ENCODE measurements at places on chromosomes 2 and 18.
A peak's percentile ranks its signal among the peaks of the same experiment; 100 is the strongest.

DNA sequence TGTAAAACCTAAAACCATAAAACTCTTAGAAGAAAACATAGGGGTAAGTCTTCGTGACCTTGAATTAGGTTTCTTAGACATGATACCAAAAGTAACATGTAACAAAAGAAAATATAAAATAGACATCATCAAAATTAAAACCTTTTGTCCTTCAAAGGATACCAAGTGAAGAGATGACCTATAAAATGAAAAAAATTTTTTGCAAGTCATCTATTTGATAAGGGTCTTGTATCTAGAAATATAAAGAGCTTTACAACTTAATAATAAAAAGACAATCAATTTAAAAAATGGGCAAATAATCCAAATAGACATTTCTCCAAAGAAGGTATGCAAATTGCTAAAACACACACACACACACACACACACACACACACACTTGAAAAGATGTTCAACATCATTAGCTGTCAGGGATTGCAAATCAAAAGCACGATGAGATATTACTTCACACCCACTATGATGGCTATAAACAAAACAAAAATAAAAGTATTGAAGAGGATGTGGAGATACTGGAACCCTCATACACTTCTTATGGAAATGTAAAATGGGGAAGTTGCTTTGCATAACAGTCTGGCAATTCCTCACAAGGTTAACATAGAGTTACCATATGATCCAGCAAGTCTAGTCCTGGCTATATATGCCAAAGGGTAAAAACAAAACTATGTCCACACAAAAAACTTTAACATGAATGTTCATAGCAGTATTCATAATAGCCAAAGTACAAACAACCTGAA lies 23.3 kb downstream of the SPDYA start:
- DNase-seq: no peak

- DNase-seq: no peak
Measured at GRCh38 chr2:10517351-10518043, 69.4 kb upstream of the ODC1 start.

- DNase-seq: no peak
Measured at GRCh38 chr2:220533485-220533884, 906.1 kb downstream of the SLC4A3 start.

GRCh38 chr18:22302144-22302543 lies 115.6 kb downstream of the CTAGE1 start:
- DNase-seq: no peak

GRCh38 chr2:152055366-152056108 lies 43.3 kb downstream of the CACNB4 start:
- DNase-seq: no peak

DNA sequence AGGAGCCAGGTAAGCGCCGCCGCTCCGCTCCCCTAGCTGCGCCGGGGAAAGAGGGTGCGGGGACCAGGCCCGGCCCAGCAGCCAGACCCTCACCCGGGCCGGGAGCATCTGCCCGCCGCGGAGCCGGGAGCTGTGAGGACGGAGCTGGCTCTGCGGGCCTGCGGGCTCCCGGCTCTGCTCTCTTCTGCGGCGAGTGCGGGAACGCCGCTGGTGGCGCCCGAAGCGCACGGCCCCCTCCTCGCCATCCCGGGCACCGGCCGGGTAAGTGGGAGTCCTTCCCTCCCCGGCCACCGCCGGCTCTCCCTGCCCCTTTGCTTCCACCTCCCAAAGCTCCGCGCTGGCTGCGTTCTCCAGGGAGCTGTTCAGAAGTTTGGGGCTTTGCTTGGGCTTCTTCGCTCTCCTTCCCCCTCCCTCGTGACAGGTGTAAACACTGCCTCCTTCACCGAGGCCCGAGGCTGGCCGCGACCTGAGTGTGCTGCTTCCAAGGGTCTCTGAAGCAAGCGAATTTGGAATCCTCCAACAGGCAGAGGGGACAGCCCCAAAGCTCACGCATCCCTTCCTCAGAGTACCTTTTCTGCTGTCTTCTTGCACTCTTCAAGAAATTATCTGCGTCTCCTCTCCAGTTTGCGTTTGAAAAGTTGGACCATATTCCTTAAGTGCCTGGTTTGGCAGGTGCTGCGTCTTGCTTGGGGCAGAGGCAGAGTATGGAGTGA lies 632 bp downstream of the AFTPH start:
- DNase-seq: no peak

- no peak for DNase-seq
Measured at GRCh38 chr18:24436939-24437338, 10.5 kb downstream of the IMPACT start.

GRCh38 chr2:163610817-163611556 lies 124.8 kb downstream of the FIGN start:
- DNase-seq: no peak

DNA sequence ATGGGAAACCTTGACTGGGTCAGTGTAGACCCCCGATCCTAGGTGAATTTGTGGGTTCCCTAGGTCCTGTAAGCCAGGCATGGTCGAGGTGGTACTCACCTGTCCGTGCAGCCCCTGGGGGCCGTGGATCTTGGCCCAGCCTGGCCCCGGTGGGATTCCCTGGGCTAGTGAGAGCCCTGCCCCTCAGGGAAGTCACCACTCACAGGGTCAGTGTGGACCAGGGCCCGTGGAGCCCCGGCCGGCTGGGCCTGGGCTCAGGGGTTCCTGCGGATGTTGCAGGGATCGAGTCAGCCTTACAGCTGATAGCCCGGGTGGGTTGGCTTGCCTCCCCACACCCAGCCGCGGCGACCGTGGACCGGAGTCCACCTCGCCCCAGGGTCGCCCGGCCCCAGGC lies 528 bp downstream of the ATG9A start:
- DNase-seq: no peak

- peak; percentile 16 for DNase-seq
Measured at GRCh38 chr2:219029829-219030165, 11.5 kb downstream of the CFAP65 start.

GRCh38 chr2:6927186-6927585 lies 10.0 kb downstream of the RNF144A start:
- DNase-seq: no peak

GRCh38 chr2:120702061-120702460 lies 33.6 kb upstream of the GLI2 start:
- no peak for DNase-seq

- DNase-seq: no peak
Measured at GRCh38 chr2:127086990-127087790, 19.8 kb downstream of the BIN1 start.

DNA sequence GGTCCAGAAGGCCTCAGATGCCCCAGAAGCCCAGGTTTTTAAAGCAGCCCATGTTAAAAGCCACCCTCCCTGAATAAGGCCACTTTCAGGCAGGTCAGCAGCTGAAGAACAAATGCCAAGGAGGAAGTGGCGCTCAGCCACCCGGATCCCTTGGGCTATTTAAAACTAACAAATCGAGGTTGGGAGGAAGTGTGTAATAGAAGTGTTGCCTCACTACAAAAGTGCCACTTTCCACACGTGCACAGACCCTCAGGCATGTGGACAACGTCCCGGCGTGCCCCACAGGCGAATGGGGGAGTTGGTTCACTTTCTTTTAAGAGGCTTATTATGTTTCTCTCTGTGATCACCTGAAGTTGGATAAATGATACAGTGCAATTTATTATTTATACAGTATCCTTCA lies 173.8 kb upstream of the SALL3 start:
- no peak for DNase-seq

- no peak for DNase-seq
Measured at GRCh38 chr2:218032336-218033171, 29.8 kb upstream of the TNS1 start.

DNA sequence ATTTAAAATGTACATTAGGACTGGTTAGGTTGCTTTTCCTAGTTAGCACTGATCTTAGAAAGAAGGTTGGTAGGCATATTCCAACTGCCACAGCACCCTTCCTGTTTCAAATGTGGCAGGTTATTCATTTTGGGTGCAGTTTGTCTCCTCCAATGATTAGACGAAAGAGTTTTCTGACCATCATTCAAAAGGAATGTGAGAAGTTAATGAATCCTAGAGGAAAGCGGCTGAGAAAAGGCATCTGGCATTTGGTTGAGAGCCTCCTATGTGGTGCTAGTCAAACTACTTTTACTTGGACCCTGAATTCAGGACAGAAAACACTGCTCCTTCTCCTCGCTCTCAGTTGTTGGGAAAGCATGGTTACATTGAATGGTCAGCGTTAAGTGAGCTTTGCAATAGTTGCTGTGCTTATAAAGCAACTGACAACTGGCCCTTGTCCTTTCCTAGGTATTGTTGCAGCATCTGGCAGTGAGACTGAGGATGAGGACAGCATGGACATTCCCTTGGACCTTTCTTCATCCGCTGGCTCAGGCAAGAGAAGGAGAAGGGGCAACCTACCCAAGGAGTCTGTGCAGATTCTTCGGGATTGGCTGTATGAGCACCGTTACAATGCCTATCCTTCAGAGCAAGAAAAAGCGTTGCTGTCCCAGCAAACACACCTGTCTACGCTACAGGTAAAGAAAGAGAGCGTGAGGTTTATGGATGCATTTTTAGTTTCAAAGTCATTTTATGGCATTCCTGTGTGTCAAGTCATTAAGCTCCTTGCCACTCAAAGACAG lies 6.1 kb downstream of the TGIF1 start:
- DNase-seq: no peak

- no peak for DNase-seq
Measured at GRCh38 chr2:23164173-23164572, 220.8 kb upstream of the KLHL29 start.

GRCh38 chr2:74849228-74849892 lies 15.4 kb downstream of the HK2 start:
- DNase-seq: no peak

DNA sequence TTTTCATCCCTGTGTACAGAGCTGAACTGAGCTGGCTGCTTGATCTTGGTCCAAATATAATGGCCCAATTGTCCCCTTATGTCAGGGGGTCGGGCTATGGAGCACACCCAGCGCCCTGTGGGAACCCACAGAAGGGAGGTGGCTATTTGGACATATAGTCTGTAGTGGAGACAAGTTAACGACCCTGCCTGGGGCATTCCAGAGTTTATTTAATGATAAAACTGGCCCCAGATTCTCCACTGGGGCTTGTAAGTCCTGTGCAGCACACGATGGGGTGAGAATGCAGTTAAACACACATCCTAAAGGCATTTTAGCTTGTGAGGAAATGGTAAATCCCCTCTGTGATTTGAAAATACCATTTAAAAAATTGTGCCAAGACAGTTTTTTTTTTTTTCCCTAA lies 72.9 kb downstream of the QPCT start:
- DNase-seq: no peak

DNA sequence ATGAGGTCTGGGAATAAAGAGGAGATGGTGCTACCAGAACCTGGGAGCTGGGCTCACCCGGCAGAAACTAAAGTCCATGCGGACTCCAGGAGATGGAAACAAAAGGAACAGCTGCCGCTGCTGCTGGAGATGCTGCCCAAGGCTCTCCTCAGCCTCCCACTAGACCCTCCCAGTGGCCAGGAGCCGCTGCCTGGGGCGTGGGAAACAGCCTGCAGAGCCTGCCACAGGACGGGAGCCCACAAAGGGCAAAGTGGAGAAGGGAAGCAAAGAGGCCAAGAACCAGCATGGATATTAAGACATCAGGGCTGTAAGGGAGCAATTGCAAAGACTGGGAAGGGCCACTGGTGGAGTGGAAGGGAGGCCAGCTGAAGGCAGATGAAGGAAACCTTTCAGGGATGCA lies 179.6 kb downstream of the NCK2 start:
- no peak for DNase-seq

DNA sequence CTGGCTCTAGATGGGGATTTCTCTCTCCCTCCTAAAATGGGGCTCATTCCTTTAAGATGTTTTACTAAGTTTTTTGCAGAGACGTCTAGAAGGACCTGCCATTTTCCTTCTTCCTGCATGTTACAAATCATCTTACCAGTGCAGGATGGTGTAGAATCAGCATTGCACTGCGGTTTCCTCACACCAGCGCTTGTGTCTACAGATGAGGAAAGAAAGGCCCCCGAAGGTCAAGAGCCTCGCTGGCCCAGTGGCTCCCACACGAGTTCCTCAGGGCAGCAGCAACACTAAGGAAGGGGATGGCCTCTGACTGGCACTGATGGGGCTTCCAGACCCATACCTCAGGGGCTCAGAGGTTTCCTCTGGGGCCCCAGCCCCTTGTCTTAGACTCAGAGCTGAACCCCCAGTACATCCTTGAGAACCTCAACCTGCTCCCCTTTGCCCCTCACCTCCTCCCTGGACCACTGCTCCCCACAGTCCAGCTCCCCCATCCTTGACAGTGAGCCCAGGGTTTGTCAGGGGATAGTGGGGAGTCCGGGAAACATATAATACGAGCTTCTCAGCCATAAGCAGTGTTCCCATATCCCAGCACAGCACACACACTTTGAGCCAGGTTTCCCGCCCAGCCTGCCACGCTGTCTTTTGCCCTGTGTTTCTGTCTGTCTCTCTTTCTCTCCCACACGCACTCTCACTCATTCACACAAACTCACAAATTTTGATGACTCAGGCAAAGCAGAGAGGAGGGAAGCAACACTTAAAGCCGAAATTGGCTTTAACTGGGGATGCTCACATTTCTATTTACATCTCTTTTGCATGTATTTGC lies 29.4 kb downstream of the ZFP36L2 start:
- DNase-seq: no peak

DNA sequence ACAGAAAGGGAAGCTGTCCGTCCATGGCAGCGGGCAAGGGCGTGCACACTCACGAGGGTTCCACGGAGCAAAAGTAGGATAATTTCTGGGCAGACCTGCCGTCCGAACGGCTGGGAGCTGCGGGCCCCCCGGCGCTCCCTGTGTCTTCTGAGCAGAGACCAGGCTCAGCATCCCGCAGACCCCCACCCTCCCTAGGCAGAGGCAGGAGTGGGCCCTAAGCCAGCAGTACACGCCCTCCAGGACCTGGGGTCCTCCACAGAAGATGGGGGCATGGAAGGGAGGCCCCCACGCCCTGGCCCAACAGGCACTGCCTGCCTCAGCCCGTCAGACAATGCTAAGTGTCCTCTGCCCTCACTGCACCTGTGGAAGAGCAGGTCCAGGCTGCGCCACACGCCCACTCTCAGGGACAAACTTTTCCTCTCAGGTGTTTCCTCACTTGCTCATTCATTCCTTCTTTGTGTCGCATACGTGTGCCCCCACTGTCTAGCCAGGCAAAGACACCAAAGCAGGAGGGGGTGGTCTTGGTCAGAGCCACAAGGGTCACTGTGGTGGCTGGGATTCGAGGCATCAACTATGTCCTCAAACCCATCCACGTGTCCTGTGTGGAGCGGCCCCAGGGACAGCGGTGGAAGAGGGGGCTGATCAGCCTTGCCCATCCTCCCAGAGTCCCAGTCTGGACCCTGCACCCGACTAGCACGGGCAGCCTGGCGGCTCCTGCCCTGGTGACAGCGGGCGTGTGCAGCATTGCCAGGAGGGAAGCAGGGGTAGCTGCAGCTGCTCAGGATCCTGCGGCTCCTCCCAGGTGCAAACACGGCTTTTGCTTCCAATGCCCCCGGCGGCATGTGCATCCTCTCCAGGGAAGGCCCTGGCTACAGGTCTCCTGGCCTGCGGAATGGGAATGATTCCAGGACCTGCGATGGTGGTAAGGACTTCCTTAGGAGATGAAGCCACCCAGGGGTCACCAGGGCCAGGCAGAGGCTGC lies 2.4 kb upstream of the GPC1 start:
- no peak for DNase-seq
